ENCODE measurements at places on chromosomes 2 and 18. TPM values are rescaled to one million over a fixed set of nuclear protein-coding genes. Genes with fewer than 3 reads are reported as not detected.

DNA sequence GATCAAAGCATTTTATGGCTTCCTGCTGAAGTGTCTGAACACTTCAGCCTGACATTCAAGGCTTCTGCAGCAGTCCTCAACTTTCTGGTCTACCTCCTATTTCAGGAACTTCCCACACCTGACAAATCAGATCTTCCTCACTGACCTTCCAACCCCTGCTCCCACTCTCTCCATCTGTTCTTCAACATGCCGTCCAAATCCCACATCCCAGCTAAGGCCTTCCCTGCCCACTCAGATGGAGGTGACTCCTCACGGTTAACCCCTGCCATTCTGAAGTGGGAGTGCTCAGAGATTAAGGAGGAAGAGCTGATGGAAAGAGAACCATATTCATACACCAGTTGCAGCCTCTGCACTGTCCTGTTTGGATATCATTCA is 104.8 kb downstream of the POLR1A start:
- no peak overlapping the region for H3K27ac ChIP-seq
- DNase-seq = no peak
- no peaks in the 10 kb centered on the region for H3K36me3 ChIP-seq
- H3K4me1 ChIP-seq = peaks cover 28% of the 10 kb centered on the region

DNA sequence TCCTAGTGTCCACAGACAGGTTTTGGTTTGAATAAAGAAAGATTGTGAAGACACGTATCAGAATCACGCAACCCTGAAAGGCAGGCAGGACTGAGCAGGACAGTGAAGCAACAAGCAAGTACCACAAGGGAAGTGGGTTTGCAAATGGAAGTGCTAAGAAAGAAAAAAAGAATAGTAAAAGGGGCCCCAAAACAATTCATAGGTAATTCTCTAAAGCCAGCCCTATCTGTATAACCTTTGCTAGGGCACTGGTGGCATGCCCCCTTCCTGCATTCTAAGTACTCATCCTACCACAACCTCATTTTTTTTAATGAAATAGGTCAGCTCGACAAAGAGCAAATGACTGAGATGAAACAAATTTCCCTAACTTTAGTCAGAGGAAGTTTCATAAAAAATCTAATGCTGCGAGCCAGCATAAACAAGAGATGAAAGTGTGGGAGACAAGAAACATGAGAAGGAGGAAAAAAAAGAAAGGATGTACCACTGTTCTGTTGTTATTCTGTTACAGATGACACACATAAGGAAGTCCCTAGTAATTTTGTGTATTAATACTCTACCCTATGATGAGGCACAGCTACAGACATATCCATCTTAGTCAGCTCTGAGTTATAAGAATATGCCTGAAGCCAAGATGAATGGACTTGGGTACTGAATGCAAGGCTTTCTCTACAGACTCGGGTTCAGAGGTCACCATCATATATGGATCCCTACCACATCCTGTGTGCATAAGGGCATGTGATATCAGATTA is 32.2 kb downstream of the IKZF2 start:
- H3K4me3 ChIP-seq = no peak overlapping the region
- H3K27ac ChIP-seq = no peak overlapping the region
- DNase-seq = no peak
- no peaks in the 10 kb centered on the region for H3K4me1 ChIP-seq

GRCh38 chr2:27281442-27281841 is 787 bp upstream of the TRIM54 start:
- DNase-seq = no peak
- H3K4me1 ChIP-seq = no peaks in the 10 kb centered on the region
- H3K36me3 ChIP-seq = no peaks in the 10 kb centered on the region

The SERPINB12 gene
- polyA plus RNA-seq = not detected

DNA sequence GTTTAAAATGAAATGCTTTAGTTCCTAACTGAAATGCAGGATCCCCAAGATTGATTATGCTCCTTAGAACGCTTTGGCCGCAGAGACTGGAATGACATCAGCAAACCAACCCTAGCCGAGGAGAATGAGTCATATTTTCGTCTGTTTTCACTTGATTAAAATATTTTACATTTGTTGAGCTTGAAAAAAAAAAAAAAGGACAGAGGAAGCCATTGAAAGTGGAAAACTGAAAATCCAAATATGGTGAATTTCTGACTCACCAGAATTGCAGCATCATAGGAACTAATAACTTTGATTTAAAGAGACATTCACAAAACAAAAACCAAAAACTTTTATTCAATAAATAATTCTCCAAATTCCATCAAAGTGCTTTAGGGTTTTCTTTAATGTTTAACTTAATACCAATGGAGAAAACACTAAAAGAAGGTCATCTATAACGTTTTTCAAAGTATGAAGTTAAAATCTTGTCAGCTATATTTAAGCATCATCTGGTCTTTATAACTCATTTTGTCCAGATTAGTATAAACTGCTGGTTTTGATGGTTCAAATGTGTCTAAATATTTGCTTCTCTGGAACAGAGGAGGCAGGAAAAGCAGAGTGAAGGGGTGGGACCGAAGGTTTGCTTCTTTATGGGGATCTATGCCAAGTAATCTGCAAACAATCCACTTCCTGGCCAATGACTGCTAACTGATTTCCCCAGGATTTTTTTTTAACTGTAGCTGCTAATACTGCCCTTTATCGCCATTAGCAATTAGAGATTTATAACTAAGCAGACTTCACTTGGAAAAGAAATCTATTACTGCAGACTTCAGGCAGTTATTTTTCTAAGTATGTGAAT is 30.9 kb upstream of the COL5A2 start:
- peak overlapping the region; percentile 57 for H3K27ac ChIP-seq
- no peaks in the 10 kb centered on the region for H3K4me1 ChIP-seq
- H3K36me3 ChIP-seq = no peaks in the 10 kb centered on the region
- DNase-seq = peak; percentile 53

The RIT2 gene
- polyA plus RNA-seq = 1.9 TPM

The KYNU gene
- polyA plus RNA-seq = 3.1 TPM

DNA sequence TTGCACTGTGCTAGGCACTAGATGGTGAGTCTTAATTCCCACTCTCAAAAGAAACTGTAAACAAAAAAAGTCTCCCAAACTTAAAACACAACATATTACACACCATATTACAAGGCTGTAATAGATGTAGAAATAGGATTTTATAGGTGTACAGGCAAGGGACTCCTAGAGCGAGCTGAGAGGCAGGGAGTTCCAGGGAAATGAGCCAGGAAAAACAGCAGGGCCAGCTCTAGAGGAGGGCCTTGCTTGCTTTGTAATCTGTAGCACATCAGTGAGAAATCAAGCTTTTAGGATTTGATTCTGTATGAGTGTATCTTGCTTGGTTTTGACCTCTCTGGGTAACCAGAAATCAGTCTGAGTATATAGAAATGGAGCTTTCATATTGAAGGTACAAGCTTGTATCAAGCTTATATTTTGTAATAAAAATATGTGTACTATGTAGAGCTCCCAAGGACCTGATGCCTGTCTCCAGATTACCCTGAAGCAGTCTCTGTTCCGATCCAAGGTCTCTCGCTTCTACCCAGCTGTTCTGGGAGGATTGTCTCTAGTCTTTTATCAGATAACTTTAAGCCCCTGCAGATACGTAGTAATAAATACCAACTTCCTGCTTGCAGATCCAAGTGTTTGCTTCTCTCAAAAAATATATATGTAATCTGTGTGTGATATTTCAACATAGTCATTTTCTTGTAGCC is 73.0 kb downstream of the MYO1B start:
- peak overlapping the region; percentile 79 for H3K27ac ChIP-seq
- H3K4me3 ChIP-seq = no peak overlapping the region
- H3K27me3 ChIP-seq = no peaks in the 10 kb centered on the region
- H3K36me3 ChIP-seq = no peaks in the 10 kb centered on the region
- DNase-seq = no peak
- peaks cover 16% of the 10 kb centered on the region for H3K4me1 ChIP-seq

The STARD6 gene
- 0.06 TPM for polyA plus RNA-seq

DNA sequence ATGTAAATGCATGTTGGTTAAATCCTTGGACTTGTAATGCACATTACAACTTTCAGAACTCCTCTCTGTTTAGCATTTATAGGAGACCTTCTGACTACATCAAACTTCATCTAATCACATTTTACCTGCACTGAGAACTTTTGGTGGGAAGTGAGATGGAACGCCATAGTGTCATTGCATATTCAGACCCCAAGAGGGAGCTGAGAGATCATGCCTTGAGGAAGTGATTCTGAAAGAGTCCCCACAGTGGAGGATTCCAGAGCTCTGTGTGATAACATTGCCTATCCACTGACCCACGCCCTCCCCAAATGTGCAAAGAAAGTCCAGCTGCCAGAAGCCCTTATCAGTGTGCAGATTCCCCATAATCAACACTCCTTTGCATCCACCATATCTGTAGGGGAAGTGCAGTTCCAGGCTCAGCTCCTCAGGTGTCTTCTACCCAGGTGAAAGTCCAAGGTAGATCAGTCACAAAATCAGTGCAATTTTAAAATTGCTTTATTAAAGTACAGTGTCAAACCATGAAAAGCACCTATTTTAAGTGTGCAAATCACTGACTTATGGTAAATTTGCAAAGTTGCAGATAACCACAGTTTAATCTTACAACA is 212.4 kb downstream of the RPIA start:
- H3K4me3 ChIP-seq = no peak overlapping the region
- no peaks in the 10 kb centered on the region for H3K4me1 ChIP-seq
- H3K36me3 ChIP-seq = no peaks in the 10 kb centered on the region
- no peaks in the 10 kb centered on the region for H3K27me3 ChIP-seq
- no peak for DNase-seq

The WDR35 gene
- polyA plus RNA-seq = 9.8 TPM

DNA sequence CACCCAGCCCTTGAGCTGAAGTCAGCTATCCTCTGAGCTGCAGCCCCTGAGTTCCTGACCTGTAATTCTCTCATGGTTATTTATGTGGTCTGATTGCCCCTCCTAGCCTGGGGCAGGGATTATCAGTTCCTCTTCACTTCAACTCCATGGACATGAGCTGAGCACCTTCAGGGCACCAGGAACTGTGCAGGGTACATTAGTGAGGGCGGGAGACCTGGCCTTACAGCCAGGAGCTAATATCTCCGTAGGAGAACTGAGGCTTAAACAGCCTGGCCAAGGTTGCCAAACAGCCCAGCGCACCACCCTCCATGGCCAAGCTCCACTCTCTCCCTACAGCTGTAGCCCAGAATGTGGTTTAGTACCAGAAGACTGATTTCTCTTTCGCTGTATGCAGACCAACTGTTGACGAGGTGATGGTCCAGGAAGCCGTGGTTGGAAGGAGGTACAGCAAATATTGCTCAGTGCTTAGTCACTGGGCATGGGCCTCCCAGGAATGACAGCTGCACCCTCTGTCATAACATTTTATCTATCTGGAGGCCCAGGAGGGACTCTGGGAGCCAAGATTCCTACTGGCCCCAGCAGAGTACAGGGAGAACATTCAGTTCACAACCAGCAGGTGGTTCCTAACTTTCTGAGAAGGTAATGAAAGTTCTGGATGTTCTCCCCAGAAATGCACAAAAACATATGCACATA is 228.7 kb upstream of the SIX2 start:
- no peaks in the 10 kb centered on the region for H3K36me3 ChIP-seq
- peaks cover 7% of the 10 kb centered on the region for H3K4me1 ChIP-seq

DNA sequence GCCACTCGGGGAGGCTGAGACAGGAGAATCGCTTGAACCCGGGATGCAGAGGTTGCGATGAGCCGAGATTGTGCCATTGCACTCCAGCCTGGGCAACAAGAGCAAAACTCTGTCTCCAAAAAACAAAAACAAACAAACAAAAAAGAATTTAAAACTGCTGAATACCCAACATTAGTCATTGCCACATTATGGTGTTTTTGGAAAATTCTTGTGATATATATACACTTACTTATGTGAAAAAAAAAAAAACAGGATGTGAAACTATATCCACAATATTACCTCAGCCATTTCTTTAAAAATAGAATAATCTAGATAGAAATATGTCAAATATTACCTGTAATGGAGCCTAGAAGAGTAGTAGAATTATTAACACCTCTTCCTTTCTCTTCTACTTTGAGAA is 288.3 kb upstream of the FN1 start:
- no peaks in the 10 kb centered on the region for H3K36me3 ChIP-seq
- DNase-seq = no peak
- H3K27ac ChIP-seq = no peak overlapping the region
- H3K4me3 ChIP-seq = no peak overlapping the region
- H3K4me1 ChIP-seq = no peaks in the 10 kb centered on the region

DNA sequence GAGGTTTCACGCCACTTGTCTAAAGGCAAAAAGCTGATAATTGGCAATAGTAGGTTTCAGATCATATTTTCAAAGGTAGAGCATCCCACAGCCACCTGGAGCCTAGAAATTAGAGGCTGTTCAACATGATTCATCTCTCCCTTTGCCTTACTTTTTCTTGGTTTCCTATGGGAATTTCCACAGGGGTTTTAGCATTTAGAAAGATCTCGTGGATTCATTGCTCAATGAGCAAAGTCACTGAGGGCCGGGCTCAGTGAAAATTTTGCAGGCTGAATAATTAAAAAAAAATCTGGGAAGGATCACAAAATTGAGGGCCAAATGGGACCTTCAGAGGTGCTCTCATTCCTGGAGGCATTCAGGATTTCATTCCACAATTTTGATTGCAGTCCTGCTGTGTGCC is 137.1 kb downstream of the VAPA start:
- H3K4me3 ChIP-seq = no peak overlapping the region
- H3K36me3 ChIP-seq = no peaks in the 10 kb centered on the region
- no peak for DNase-seq
- H3K4me1 ChIP-seq = no peaks in the 10 kb centered on the region
- H3K27ac ChIP-seq = no peak overlapping the region
- H3K27me3 ChIP-seq = no peaks in the 10 kb centered on the region

- H3K27me3 ChIP-seq = peaks cover 2% of the 10 kb centered on the region
- H3K4me1 ChIP-seq = no peaks in the 10 kb centered on the region
- H3K27ac ChIP-seq = no peak overlapping the region
- no peak overlapping the region for H3K4me3 ChIP-seq
Measured at GRCh38 chr2:105473011-105473410, 74.2 kb upstream of the FHL2 start.

- no peaks in the 10 kb centered on the region for H3K36me3 ChIP-seq
- no peak for DNase-seq
Measured at GRCh38 chr2:143533846-143534245, 404.6 kb downstream of the ARHGAP15 start.

- H3K4me1 ChIP-seq = no peaks in the 10 kb centered on the region
- H3K27me3 ChIP-seq = no peaks in the 10 kb centered on the region
- H3K4me3 ChIP-seq = no peak overlapping the region
- DNase-seq = no peak
- no peak overlapping the region for H3K27ac ChIP-seq
Measured at GRCh38 chr2:108367561-108368175, 10.1 kb upstream of the SULT1C4 start.

DNA sequence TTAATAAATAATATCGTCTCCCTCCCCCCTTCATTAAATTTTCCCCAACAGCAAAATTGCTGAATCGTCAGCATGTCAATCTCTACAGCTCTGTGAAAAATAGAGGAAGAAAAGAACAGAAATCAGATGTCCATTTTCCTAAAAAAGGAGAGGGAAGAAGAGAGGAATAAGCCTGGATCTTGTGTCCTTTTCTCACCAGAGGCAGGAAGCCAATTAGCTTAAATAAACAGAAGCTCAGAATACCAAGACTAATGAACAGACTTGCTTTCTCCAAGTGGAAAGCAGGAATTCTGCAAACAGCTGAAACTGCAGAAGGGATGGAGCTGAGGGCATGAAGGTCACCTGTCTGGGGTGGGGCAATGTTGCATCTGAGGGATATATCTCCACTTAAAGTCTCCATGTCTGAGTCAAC is 265.7 kb downstream of the CCDC85A start:
- peak; percentile 87 for DNase-seq
- H3K27ac ChIP-seq = peak overlapping the region; percentile 84
- peaks cover 29% of the 10 kb centered on the region for H3K4me1 ChIP-seq
- no peaks in the 10 kb centered on the region for H3K36me3 ChIP-seq

All from large intestine (tissue), 12 donors.